Activated gamma-delta T cell (primary cell): ENCODE measurements at places on chromosomes 16 and 17.

- DNase-seq: no peak
These were observed 6.6 kb upstream of the BMERB1 start for GRCh38 chr16:15427648-15428239.

DNA sequence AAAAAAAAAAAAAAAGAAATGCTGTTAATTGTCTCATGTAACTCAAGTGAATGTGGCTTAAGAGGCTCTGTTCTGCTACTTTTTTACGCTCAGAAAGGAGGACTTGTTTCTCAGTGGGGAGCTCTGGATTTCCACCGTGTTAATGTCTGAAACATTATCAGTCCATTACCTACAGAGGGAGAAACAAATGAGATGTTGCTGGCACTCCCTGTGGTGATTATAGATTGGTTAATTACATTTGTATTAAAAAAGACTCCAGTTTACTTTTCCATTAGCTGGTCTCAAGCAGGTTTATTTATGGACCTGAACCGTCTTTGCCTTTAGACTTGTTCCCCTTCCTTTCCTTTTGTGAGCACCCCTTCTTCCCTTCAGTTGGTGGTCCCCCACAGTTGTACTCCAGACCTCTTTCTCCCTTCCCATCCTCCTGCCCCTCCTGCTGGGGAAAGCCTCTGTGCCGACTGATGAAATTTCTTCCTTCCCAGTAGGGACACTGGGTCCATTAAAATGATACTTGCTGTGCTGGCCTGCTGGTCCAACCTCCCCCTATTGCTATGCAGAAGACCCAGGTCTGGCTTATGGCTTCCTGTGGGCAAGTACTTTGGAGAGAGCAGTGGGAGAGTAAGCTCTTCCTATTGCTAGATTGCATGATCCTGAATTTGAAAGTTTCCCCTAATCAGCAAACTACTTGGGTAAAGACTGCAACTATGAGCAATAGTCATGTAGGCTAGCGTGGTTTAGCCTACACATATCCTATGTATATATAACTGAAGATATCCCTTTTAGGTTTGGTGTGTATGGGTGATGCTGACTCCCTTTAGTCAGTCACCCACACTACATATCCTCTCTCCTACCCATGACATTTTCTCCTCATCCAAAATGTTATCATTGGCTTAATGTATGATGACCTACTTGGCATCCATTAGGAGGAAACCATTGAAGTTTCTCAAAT is 8.1 kb downstream of the CDC6 start:
- no peak for DNase-seq

- no peak for DNase-seq
These were observed 3.5 kb downstream of the CSNK1D start for GRCh38 chr17:82269882-82270500.

DNA sequence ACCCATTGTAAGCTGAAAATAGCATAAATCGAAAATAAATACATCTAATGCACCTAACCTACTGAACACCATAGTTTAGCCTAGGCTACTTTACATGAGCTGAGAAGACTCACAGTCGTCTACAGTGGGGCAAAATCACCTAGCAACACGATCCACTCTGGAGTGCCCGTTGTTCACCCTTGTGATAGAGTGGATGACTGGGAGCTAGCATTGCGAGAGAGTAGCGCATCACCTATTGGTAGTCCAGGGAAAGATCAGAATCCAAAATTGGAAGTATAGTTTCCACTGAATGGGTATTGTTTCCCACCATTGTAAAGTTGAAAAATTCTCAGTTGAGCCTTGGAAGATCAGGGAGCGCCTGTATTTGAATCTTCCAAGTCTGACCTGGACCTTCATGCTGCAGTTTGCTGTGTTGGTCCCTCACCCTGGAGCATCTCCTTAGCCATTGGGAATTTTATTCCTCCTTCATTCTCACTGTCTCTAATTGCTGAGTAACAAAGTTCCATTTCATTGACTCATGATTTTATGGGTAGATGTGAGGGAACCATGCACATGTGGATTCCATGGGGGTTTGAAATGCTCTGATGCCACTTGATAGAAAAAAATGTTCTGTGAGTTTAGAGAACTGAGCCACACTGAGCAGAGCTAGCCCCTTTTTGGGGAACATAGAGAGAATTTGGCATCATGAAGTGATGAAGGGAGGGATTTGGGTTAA is 19.6 kb downstream of the AKAP1 start:
- no peak for DNase-seq

DNA sequence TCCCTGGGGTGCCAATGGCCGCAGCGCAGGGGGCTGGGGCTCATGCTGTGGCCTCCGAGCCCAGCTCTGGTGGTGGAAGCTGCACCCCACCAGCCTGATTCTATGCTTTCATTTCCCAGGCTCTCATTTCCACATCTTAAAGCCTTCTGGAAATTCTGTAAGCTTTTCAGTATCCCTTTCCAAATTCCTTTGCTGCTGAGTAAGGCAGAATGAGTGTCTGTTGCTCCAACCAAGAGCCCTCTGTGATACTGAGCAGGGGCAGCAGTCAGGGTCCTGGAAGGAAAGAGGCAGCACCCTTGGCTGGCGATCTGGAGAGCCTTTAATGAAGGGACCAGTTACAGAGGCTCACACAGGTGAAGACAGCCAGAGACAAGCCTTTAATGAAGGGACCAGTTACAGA is 79.5 kb upstream of the FOXF1 start:
- no peak for DNase-seq

DNA sequence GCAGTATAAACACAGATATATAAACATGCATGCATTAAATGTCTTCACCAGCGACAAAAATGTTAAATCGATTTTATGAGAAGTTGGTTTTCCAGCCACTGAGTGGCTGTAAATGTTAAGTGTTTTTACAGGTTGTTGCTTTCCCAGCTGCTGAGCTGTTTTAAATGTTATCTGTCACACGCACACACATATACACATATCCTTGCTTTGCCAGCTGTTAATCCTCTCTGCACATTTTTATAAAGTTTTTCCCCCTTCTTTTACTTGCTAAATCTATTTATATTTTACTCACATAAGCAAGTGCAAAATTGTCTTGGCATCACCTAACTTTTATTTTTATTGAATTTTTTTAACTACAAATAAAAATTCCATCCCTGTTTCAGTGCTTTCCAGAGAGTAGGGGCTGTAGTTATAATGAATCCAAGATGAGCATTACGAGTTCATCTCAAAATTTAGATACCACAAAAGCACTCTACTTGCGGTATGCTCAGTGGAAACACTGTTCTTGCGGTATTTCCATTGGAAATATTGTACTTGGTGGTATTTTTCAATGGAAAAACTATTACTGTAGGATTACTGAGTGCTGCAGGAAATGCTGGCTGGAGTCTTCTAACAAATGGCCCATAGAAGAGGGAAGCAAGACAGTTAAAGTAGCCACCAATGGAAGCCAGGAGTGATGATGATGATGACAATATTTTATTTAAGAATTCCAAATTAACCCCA is 124.9 kb upstream of the KCNJ16 start:
- no peak for DNase-seq

DNA sequence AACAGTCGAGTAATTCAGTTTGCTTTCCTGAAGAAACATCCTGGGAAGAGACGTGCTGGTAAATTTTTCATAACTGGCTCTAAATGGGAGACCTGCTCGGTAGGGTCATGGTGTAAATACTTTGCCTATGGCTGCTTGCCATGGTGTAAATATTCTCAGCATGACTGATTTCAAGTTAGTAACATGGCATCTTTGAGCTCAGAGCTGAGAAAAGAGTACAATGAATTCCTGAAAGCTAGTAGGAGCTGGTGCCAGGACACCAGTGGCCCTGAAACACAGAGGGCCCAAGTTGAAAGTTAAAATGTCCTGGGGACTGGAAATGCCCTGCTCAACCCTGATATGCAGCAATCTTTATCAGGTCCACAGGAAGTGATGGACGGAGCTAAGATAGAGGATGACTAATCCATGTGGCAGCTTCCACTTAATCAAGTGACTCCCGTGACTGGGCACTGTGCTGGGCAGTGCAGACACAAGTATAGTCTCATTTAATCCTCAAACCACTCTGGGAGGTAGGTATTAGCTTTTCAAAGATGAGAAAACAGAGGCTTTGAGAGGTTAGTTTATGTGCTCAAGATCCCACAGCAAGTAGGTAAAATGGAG is 130.1 kb upstream of the ADAMTS18 start:
- DNase-seq: no peak

- no peak for DNase-seq
These were observed 82.0 kb downstream of the TTC19 start for GRCh38 chr17:16081507-16082087.
